SK-N-MC (cell line): ENCODE measurements at places on chromosomes 2 and 18.

GRCh38 chr2:225479386-225479785 lies 79.9 kb downstream of the NYAP2 start:
- no peak for DNase-seq

DNA sequence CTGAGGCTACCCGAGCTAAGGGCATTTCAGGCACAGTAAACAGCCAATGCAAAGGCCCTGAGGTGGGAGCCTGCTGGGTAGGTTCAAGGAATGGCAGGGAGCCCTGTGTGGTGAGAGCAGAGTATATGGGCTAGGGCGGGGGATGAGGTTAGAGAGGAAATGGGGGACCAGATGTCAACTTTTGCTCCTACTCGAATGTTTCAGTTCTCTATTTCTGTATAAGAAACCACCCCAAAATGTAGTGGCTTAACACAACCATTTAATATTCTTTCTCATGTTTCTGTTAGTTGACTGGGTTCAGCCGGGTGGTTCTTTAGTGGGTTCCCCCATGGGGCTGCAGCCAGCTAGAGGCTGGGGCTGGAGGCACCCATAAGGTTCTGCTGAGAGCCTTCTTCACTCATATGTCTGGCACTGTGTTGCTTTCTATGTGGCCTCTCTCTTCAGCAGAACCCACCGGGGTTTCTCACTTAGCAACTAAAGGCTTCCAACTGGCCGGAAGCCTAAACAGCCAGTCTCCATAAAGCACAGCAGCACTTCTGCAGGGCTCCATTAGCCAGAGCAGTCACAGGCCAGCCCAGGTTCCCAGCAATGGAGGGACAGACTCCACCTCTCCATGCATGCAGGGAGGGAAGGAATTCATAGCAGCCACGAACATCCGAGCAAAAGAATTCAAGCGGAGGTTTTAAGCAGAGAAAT lies 5.6 kb upstream of the ATOH8 start:
- DNase-seq, result no peak

GRCh38 chr2:119697290-119698020 lies 18.5 kb downstream of the TMEM177 start:
- no peak for DNase-seq

- DNase-seq, result no peak
Observed at GRCh38 chr2:119179991-119180390, 21.4 kb upstream of the C1QL2 start.

DNA sequence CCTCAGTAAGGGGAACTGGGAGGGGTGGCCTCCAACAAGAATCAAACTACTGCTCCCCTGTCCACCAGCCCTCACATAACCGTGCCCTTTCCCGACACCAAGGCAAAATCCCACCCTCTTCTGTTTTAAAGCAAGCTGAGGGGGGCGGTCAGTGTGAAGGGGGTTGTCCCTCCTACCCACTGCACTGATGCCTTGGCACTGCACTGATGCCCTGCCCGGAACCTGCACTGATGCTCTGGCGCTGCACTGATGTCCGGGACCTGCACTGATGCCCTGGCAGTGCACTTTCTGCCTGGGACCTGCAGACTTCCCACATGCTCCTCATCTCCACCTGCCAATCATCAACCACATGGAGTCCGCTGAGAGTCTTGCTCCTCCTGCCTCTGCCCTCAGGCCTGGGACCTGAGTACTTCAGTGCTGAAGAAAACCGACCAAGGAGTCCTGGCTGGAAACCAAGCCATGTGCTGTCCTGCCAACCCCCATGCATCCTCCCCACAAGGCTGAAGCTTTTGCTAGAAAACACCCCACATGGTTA lies 179.5 kb downstream of the SMAD2 start:
- no peak for DNase-seq

- no peak for DNase-seq
Observed at GRCh38 chr2:176114930-176115625, 1.5 kb upstream of the HOXD10 start.

DNA sequence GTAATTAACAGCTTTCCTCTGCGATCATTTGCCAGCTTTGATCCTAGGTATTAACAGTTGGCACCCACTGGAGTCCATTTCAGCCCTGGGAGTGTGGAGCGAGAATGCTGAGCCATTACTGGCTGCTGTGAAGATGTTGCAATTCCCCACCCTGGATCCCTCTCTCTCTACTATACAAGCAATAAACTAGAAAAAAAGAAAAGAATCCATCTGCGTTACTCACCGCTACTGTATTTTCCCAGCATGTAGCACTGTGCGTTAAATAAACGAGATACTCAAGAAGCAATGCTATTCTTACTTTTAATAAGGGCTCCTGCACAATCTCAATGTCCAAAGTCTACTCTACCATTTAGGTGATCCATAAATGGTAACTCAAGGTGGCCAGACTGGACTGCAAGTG lies 8.5 kb downstream of the RTTN start:
- no peak for DNase-seq

- DNase-seq, result no peak
Observed at GRCh38 chr18:79855147-79855933, 57.6 kb downstream of the KCNG2 start.

GRCh38 chr2:180905002-180905401 lies 75.4 kb upstream of the UBE2E3 start:
- DNase-seq, result no peak

DNA sequence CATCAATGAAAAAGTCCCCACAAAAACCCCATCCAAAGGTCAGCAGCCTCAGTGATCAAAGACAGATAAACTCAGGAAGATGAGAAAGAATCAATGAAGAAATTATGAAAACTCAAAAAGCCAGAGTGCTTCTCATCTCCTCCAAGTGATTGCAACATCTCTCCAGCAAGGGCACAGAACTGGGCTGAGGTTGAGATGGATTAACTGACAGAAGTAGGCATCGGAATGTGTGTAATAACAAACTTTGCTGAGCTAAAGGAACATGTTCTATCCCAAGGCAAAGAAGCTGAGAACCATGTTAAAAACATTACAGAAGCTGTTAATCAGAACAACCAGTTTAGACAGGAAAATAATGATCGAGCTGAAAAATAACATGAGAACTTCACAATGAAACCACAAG lies 442.8 kb upstream of the SYT4 start:
- no peak for DNase-seq

GRCh38 chr2:19488009-19488691 lies 129.7 kb upstream of the OSR1 start:
- no peak for DNase-seq

DNA sequence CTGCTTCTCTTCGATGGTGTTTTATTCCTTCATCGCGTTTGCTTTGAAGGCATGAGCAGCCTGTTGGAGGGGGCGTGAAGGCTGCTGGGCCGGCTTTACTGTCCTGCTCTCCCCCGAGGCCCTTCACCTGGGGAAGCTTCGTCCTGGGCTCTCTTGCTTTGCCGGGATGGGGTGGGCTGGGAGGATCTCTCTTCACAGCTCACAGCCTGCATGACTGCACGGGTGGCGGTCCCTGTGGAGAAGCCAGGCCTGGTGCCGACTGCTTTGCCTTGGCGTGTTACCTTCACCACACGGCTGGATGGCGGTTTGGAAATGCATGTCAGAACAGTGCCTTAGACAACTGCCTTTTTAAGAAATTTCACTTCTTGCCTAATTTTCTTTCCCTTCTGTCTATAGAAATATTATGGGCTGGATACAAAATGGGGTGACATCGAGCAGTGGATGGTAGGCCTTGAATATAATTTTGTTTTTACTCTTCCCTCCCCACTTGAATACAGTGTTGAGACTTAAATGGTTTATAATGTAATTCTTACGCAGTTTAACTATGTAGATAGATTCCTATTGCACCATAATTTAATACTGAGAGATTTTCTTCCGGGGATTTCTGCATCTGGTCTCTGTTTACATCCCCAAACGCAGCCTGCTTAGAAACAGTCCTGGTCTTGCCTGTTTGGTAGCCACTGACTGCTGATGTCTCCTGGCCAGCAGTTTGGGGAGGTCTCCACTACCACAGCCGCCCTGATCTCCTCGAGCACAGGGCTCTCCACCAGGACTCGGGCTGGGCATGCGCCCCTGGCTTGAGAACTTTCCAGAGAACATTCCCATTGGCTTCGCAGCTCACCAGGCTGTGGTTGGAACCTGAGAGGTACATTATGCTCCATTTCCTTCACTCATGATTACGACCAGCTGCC lies 81.0 kb upstream of the RBM44 start:
- DNase-seq, result no peak

GRCh38 chr18:10482985-10483949 lies 28.8 kb downstream of the APCDD1 start:
- DNase-seq, result no peak

- peak; percentile 95 for DNase-seq
Observed at GRCh38 chr2:175372704-175373701, 191.5 kb upstream of the ATP5MC3 start.

DNA sequence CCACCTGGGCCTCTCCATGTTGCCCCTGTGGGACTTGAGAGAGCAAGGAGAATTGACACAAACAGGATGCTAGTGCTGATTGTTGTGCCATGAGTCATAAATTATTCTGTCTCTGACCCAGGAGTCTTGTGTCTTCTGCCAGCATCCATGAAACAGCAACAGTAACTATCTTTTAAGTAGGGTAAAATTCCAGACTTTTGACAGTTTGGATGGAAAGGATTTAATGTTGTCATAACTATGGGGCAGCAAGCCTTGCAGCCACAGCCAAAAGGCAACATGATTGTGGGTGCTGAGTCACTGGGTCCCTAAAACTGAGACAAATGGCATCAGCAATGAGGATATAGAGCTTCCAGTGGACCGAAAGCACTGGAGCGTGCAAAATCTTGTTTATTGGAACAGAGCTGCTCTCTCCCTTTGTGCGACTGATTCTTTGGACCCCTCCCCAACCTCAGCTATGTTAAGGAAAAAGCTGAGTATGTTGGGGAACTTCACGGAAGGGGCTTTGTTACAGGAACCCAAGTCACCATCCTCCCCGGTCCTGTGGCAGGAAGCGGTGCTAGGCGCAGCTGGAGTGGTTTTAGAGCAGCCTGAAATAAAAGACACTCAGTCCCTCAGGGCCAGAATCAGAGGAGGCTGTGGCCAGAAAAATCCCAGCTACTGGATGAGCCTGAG lies 9.6 kb upstream of the ITPRIPL1 start:
- no peak for DNase-seq

GRCh38 chr18:48023334-48024008 lies 93.0 kb upstream of the SMAD2 start:
- DNase-seq, result peak; percentile 58

GRCh38 chr2:80058562-80058961 lies 246.0 kb downstream of the LRRTM1 start:
- DNase-seq, result peak; percentile 95

- no peak for DNase-seq
Observed at GRCh38 chr18:49584394-49584793, 22.5 kb downstream of the LIPG start.

DNA sequence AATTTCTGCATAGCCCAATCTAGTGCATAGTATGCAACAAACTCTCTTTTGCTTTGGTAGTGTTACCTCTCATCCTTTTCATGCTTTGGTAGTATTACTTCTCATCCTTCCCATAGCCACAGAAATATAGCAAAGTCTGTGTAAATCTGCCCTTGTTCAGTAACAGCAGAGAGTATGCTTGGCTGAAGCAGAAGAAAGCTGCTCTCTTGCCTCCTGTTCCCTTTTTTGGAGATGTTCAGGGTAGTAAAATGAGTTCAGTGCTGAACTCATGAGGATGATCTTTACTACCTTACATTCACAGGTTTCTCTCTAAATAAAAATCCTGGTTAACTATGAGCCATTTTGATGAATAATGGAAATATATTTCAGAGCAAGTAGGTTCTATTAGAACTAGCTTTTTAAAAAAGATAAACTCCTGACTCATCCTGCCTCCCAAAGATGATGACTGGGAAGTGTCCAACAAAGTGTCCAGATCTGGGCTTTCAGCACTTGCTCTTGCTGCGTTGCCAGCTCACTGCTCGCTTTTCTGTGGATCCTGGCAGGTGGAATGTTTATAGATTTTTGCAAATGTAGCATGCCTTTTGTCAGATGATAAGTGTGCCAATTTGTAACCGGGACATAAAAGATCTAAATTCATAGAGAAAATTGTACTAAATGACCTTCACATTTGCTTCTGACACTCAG lies 29.4 kb upstream of the CHMP3 start:
- DNase-seq, result no peak

- DNase-seq, result no peak
Observed at GRCh38 chr2:21092308-21092869, 31.4 kb upstream of the TDRD15 start.

GRCh38 chr2:168345601-168346000 lies 98.2 kb upstream of the STK39 start:
- DNase-seq, result no peak

GRCh38 chr2:146388757-146389156 lies 1456.1 kb upstream of the ACVR2A start:
- DNase-seq, result peak; percentile 57

GRCh38 chr2:37838541-37839167 lies 86.4 kb upstream of the RMDN2 start:
- no peak for DNase-seq
